NCI-H1417 treated with DMSO at 0.1 percent for 48 hours (cell line): ENCODE measurements at places on chromosomes 2 and 18.

- no peak for DNase-seq
Observed at GRCh38 chr2:104213758-104214157, 640.2 kb upstream of the POU3F3 start.

DNA sequence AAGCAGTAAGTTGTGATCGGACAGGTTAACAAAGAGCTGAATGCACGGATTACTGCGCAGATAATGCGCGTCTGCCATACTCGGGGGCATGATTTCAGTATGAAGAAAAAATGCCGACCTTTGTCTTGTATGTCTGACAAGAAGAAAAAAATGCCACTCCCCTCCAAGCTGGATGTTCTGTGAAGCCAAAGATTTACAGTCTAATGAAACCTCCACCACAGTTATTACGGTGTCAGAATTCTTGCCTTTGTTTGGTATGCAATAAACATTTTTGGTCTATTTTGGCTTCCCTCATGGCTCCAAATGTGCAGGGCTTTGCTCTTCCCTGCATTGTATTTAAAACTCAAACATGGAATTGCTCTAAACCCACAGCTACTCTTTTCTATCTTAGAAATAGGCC is 72.2 kb upstream of the THUMPD2 start:
- DNase-seq = no peak

GRCh38 chr18:31252522-31252921 is 65.4 kb upstream of the DSG1 start:
- DNase-seq = no peak

GRCh38 chr2:207014424-207014823 is 75.1 kb downstream of the CPO start:
- DNase-seq = no peak

GRCh38 chr2:155379494-155379893 is 681.0 kb downstream of the KCNJ3 start:
- no peak for DNase-seq

DNA sequence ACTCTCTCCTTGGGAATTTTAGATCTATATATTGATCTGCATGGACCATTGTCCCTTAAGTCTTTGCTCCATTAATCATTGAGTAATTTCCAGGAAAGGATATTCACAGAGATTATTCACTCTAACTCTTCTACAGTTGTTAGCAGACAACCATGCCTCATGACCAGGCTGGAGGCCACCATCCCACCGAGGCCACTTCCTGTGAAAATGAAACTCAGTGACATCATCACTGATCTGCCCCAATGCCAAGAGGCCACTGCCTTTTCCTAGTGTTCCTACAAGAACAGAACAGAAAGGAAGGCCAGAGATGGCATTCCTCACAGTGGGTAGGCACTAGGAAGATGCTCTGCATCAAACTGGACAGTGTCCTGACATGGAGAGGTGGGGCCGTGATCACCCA is 161.3 kb downstream of the DTNA start:
- no peak for DNase-seq

GRCh38 chr2:231932711-231932970 is 6.4 kb upstream of the NPPC start:
- no peak for DNase-seq

DNA sequence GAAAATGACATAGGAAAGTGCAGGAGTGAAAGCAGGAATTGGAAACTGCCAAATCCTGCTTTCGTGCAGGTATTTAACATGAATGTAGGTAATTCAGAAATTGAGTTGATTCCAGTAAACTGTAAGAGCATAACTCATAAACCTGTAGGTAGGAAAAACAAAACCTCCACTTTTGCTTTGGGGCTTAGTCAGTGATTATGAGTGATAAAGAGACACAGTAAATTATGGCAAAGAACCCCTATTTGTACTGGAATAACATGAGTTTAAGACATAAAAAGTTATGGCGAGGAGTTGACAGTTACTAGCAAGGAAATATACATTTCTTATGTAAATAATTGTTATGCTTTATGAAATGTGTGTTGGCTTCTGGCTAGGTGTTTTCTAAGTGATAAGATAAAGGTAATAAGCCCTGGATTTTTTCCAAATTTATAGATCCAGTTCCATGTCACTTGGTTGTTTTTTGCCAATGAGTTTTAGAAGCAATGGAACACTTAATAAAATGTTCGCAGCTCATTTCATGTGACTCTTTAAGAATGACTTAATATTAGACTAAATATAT is 17.3 kb downstream of the MAP3K20 start:
- no peak for DNase-seq

GRCh38 chr2:10283106-10284062 is 19.3 kb upstream of the HPCAL1 start:
- no peak for DNase-seq

DNA sequence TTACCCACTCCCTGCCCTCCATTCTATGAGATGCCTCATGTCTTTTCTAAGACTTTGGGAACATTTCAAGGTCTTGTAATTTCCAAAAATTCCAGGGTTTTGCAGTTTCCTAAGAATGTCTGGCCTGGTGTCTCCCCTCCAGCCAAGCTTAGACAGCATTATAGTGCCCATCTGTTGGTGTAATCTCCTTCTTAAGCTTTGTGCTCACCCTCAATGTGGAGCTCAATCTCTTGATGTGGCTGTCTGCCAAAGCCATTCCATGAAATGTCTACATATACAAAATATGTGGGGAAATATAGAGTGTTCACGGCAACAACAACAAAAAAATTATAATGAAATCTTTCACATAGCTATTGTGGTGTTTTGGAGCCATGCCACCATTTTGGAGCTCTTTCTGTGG is 558.4 kb downstream of the PIK3C3 start:
- DNase-seq = no peak

- no peak for DNase-seq
Observed at GRCh38 chr2:168495524-168495923, 39.5 kb downstream of the CERS6 start.

DNA sequence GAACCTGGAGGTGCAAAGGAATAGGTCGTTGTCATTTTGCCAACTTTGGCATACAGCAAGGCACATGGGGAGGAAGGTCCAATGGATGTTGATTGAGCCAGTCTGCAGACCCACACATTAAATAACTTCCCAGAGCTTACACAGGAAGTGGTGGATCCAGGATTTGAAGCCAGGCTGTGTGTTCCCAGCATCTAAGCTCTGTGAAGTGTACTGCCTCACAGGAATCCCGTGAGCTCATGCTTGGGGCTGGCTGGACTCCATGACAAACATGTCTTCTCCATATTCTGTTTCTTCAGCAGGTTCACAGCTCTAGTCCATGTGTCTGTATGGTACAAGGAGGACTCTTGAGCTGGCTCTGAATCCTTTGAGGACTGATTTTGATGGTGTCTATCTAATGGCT is 63.9 kb downstream of the KLHL29 start:
- DNase-seq = no peak

- DNase-seq = no peak
Observed at GRCh38 chr2:201058914-201059313, 12.6 kb downstream of the HYCC2 start.

GRCh38 chr2:55231546-55232083 is 478 bp downstream of the CLHC1 start:
- DNase-seq = no peak

DNA sequence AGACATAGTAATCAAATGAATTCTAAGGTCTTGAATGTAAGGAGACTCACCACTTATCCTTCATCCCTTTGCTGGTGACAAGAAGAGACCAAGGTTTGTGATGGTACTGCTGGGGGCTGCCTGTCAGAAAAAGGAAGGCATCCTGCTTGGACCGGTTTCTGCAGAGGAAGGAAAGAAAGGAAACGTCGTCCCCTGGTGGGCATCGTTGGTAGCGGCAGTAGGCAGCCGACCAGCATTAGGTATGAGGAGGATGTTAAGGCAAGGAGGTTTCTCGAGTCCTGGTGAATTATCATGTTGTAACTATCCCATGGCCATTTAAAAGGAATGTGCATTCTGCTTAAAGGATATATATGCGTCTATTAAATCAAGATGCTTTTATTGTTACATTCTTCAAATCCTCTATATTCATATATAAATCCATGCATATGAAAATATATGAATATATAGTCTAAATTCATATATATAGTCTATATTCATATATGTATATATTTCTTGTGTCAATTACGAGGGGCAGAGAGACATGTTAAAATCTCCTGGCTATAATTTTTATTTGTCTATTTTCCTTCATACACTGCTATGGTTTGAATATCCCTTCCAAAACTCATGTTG is 94.4 kb upstream of the TGFA start:
- DNase-seq = peak; percentile 49

DNA sequence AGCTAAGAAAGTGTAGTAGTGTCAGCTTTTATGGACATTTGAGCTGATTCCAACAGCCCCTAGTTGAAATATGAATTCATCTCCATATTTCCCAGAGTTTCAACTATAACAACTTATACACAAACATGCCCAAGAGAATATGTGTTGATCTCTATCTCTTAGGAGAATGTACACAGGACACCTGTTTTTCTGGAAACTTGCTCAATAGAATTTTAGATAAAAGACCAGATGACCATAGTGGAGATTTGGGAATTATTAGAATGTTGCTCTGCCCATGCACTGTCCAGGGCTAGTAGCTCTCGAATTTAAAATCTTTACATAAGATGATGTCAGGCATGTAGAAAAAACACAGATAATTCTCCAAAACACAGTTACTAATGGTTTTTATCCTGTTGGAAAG is 162.3 kb upstream of the VRK2 start:
- DNase-seq = no peak

- DNase-seq = no peak
Observed at GRCh38 chr2:152624805-152625204, 92.5 kb downstream of the PRPF40A start.

GRCh38 chr2:171083451-171083850 is 77.2 kb downstream of the TLK1 start:
- DNase-seq = no peak

DNA sequence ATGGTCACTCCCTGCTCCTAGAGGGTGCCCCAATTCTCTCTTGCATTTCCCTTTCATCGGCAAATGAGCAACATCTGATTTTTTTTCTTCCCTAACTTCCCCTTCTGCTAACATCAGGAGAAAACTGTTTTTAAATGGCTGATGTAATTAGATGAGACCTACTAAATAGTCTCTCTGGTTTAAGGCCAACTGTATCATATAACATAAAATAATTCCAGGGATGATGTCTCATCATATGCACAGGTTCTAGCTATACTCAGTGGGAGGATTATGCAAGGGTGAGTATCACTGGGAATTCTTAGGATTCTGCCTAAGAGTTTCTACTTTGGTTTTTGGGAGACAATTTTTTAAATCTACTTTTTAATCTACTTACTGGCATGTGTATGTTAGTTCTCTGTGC is 193.4 kb downstream of the PARD3B start:
- DNase-seq = no peak

DNA sequence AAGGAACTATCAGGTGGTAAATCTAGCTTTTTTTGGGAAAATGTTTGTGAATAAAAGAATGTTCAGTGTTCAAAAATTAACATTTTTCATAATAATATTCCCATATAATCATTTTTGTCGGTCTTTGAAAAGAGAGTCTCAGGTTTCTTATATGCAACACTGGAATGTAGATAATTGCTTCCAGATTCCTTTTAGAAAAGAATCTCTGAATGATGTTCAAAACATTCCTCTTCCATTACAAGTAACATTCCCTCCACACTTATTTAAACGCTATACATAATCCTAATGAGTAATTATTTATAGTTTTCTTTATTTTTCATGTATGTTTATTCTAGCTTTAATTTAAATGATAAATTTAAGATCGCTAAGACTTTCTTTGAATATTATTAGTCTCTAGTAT is 7.0 kb downstream of the ZSWIM2 start:
- DNase-seq = no peak

GRCh38 chr18:57806978-57807285 is 3.8 kb upstream of the ATP8B1 start:
- DNase-seq = no peak

DNA sequence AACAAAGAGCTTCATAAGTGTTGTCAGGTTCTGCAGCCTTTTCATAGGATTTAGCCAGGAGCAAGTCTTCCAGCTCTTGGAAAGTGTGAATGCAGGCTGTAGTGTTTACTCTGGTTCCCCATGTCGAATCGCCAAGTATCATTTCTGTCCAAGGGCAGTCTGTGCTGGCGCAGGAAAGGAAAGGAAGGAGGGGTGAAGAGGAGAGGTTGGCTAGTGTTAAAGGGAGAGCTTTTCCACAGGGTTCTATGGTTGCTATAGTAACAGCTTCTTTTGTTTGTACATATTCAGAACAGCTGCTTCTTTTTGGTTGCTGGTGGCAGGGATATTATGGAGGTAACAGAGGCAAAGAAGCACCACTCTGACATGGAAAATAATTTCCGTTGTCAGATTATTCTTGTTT is 69.9 kb downstream of the KCNH7 start:
- DNase-seq = peak; percentile 40

- DNase-seq = no peak
Observed at GRCh38 chr2:29014811-29015421, 33.8 kb downstream of the TOGARAM2 start.

DNA sequence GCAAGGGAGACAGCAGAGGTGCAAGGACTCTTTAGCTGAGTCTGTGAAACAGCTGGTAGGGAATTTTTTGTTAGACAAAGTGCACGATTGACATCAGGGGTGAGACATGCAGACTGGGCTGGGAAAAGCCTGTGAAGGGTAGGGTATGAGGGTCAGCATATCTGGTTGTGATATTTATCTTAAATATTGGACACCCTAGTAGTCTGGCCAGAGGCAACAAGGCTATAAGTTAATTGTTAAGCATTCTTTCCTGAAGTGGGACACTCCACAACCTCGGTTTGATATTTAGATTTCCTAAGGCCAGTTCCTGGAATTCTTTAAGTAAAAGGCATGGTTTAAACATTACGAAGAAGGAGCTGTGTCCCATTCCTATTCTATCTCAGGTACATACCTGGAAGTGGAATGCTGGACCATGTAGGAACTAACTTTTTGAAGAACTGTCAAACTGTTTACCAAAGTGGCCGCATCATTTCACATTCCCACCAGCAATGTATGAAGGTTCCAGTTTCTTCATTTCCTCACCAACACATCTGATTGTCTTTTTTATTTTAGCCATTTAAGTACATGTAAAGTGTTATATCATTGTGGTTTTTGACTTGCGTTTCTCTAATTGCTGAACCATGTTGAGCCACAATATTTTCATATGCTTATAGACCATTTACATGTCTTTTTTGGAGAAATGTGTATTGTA is 22.5 kb downstream of the EHBP1 start:
- DNase-seq = no peak

GRCh38 chr2:237879058-237879430 is 19.6 kb downstream of the RAMP1 start:
- DNase-seq = peak; percentile 17

- no peak for DNase-seq
Observed at GRCh38 chr2:36951027-36951518, 15.3 kb downstream of the STRN start.

- DNase-seq = no peak
Observed at GRCh38 chr2:43675646-43676321, 445 bp downstream of the C1GALT1C1L start.

DNA sequence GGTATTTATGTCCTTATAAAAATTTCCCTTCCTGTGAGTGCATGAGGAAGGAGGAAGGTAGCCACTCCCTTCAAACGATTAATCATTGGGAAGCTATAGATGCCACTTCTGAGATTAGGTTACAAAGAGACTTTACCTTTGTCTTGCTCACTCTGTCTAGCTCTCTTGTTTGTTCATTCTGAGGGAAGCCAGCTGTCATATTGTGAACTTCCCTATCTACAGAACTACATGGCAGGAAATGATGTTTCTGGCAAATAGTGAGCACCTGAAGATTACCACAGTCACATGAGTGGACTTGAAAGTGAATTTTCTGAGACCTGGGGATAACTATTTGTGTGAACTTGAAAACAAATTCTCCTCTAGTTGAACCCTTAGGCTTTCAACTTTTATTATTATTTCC is 776.8 kb downstream of the CCDC85A start:
- no peak for DNase-seq

- DNase-seq = no peak
Observed at GRCh38 chr2:96916646-96917543, 47.0 kb upstream of the SEMA4C start.
